LoVo (cell line): ENCODE measurements at places on chromosomes 2 and 18.

DNA sequence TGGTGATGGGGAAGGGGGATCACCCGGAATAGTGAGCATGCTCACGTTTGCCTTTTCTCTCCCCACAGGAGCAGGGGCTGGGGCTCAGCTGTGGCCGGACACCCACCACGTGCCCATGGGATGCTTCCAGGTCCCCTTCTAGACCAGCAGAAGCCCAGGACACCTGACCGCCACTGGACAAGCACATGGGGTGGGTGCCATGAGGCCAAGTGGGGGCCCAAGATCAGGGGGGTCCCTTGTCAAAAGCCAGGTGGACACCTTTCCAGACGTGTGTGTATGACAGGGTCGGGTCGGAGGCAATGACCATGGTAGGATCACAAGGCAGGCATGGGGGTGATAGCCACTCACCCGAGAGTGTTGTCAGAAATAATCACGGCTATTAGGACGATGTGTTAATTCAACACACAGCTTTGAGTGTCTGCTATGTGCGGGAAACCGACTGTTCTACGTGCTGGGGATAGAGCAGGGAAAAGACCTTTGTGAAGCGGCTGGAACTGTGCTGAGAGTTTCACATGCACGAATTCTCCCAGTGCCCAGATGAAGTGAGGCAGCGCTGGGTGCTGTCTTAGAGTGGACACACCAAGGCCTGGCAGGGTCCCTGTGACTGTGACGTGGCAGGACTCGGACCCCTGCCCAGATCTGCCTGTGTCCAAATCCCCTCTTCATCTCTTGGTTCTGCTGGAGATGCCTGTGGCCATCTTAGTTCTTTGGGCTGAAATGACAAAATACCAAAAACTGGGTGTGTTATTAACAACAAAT, 244.7 kb downstream of the NDUFA10 start:
- no peak for DNase-seq

- DNase-seq, result no peak
Observed at GRCh38 chr18:57984490-57985115, 59.4 kb upstream of the NEDD4L start.

GRCh38 chr2:42223067-42223854, 54.1 kb downstream of the EML4 start:
- no peak for DNase-seq

GRCh38 chr2:24105816-24106215, 17.3 kb downstream of the PFN4 start:
- no peak for DNase-seq

DNA sequence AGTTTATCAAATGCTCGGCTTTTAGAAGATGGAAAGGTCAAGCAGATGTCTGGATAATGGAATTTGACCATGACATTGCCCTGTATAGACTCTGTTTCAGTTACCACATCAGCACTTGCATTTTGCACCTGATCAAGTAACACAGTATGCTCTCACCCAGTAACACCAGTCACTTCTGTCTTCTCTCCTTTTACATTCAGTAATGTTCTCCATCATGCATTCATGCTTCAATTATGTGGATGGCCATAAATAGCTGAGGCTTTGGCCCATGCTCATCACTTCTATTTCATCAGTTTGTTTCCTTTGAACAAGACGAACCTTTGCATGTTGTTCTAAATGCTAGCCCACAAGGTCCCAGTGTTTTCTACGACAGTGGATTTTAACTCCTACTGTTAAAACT, 322.9 kb upstream of the ACVR2A start:
- no peak for DNase-seq

GRCh38 chr18:12085136-12085535, 8.5 kb upstream of the ANKRD62 start:
- no peak for DNase-seq

- DNase-seq, result no peak
Observed at GRCh38 chr2:234410526-234410925, 86.4 kb downstream of the ARL4C start.

GRCh38 chr18:74834424-74835309, 237.0 kb downstream of the ZNF407 start:
- no peak for DNase-seq

GRCh38 chr2:25405611-25406295, 64.0 kb upstream of the DNMT3A start:
- no peak for DNase-seq

- no peak for DNase-seq
Observed at GRCh38 chr2:143513081-143513480, 383.9 kb downstream of the ARHGAP15 start.

DNA sequence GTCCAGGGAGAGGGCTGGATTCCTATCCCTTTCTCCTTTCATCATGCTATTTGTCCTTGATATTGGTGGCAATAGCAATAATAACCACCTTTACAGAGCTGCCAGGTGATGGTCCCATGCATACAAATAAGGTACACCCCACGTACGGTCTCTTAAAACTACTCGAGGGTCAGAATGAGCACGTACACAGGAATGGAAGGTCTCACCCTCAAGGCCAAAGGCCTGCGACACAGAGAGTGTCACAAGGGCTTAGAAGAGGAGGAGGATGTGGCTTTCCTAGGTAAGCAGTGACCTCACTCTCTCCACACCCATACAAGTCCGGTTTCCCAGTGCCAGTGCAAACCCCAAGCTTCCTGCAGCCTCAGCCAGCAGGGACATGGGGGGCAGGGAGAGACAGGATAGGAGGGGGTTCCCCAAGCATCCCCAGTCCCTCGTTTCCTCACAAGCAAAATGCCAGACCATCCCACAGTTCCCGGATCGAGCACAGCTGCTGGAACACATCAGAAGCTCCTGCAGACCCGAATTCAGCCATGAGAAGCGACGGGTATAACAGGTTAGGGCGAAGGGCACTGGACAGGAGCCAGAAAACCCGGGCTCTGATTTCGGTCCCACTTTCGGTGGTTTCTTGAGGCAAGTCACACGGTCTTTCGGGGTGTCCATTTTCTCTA, 49.2 kb downstream of the PLB1 start:
- DNase-seq, result no peak

GRCh38 chr2:85470850-85471800, 52.6 kb downstream of the SH2D6 start:
- peak; percentile 66 for DNase-seq

DNA sequence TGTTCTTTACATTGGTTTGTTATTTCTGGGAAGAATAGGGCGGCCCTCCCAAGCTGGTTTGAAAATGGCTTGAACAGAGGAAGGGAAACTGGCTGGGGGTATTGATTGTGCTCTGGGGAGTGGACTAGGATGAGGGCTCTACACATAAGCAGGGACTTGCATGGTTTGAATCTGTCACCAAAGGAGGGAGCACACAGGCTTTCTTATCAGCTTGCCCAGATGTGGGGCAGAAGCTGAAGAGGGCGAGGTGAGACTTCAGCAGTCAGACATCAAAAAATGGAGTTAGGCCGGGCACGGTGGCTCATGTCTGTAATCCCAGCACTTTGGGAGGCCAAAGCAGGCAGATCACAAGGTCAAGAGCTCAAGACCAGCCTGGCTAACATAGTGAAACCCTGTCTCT, 7.2 kb upstream of the RAB12 start:
- DNase-seq, result no peak

- DNase-seq, result no peak
Observed at GRCh38 chr2:116586328-116586689, 1228.2 kb upstream of the DDX18 start.

GRCh38 chr2:182381225-182381624, 45.6 kb downstream of the PDE1A start:
- no peak for DNase-seq

GRCh38 chr2:39620067-39620466, 45.6 kb upstream of the TMEM178A start:
- peak; percentile 81 for DNase-seq

- peak; percentile 55 for DNase-seq
Observed at GRCh38 chr18:24397131-24397693, 412 bp downstream of the OSBPL1A start.

DNA sequence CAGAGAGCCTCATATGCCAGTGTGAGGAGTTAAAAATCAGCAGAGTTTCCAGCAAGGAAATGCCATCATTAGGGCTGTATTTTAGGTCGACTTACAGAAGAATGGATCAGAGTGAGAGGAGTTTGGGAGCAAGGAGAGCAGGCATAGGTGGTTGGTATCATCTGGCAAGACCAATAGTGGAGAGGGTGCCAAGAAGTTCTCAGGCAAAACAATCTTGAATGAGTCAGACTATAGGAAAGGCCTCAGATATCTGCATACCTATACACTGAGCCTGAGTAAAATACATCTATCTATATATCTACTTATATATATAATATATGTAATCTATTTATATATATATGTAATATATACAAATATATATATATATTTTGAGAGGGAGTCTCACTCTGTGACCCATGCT, 57.3 kb downstream of the TMEFF2 start:
- no peak for DNase-seq

- no peak for DNase-seq
Observed at GRCh38 chr18:40546875-40547274, 1408.2 kb upstream of the PIK3C3 start.

- DNase-seq, result no peak
Observed at GRCh38 chr2:11288431-11288830, 56.0 kb downstream of the ROCK2 start.

DNA sequence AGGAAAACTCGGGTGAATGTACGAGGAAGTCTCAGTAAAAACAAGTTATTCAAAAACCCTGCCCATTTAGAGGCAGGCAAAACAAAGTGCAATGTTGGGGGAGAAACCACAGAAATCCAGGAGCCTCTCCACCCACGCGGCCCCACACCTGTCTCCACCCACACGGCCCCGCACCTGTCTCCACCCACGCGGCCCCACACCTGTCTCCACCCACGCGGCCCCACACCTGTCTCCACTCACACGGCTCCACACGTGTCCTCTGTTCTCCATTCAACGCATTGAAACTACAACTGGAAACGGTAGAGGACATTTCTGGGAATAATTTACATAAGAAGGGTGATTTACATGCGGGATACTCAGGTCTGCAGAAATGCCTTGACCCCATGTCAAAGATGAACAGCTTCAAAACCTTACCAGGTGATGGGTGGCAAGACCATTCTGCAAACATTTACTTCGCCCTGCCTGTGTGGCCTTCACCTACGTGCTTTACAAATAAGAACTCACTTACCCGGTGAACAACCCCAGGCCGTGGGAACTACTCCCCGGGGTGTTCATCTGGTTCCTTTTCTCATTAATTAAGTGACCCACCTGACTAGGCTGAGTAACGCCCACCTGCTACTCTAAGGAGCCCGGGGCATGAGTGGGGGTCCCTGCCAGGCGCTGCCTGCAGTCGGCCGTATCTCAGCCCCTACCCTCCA, 100.4 kb downstream of the EIPR1 start:
- DNase-seq, result no peak

DNA sequence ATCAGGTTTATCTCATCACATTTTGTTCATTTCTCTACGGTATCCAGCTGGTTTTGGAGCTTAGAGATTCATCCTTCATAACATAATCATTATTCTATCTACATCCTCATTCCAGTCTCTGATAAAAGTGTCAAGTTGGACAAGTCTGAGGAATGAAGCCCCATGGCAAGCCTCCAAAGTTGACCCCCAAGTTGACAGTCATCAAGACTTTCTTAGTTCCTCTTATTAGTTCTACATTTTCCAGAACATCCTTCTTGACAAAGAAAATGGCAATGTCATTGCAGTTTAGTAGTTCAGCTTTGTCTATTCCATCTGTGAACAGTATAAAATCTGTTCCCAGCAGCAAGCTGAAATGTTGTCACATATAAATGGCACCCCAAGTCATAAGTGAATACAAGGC, 4.5 kb upstream of the TMSB10 start:
- DNase-seq, result no peak

GRCh38 chr18:70089858-70090257, 115.6 kb downstream of the RTTN start:
- DNase-seq, result no peak

DNA sequence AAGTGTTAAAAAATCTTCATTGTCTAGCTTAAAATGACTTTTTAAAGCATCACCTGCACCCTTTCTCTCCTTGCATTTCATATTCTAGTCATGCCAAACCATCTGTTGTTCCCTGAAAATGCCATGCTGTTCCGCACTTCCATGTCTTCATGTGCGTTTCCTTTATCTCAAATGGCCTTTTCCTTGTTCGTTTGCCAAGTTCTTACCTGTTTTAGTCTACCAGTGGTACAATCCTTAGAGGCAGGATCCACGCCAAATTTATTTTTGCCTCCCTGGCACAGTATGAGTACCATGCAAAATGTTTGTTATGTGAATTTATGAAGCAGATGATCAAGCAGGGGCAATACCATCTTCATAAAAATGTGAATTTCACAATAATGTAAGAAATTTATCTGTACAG, 37.0 kb downstream of the TMEFF2 start:
- DNase-seq, result no peak

GRCh38 chr2:233917116-233917515, at the start of gene TRPM8:
Gene TRPM8, plus strand, starts transcription at chr2:233917373. Its CDS starts 9,165 bp downstream, at chr2:233926538.
- no peak for DNase-seq

GRCh38 chr2:85259879-85260278, 67.9 kb downstream of the TGOLN2 start:
- no peak for DNase-seq

DNA sequence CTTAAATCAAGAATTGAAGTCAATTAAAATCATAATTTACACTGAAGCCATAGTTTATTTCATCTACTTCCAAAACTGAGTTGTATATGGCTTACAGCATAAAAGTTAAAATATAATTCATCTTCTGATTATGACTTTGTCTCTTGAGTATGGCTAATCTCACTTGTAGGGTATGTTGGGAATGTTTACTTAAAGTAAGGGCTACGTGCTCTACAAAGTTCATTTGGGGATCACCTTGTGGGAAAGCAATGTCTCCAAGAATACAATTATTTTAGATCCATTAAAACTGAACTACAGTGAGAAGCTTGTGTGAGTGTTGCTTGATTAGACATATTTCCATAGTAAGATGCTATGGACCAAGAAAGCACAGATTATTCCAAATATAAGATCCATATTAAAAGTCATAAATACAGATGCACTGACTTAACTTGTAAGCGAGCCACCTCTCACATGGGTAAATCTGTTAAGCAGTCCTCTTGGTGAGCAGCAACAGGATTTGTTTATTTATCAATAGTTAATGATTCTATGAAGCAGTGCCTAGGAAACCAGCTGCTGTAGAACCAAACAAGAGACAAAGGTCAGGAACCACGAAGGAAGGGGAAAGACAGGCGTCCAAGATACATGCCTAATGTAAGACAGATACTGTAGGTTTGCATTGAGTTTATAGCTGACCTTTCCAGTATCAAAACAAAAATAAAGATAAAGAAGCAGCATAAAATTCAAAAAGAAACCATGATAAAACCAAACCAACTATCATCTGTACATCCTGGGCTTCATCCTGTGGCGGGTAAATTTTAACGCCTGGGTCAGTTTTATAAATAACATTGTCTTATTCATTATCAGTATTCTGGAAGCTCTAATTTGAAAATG, 24.8 kb downstream of the DSG4 start:
- peak; percentile 82 for DNase-seq

GRCh38 chr18:33034945-33035344, 262.1 kb upstream of the KLHL14 start:
- no peak for DNase-seq

DNA sequence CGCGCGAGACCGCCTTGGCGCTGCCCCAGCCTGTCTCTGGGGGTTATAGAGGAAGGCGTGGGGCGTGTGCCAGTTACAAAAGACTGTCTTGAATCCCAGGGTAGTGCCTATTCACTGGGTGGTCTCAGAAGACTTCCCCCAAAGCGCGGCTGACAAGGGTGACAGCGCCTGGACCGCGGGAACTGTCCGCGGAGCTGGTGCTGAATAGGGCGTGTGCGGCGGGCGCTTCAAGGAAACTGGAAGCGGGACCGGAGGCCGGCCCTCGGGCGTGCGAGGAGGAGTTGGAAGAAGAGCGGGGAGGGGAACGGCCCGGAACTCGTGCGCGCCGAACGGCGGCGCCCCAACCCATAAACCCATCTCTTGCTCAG, 2.3 kb downstream of the EGR4 start:
- DNase-seq, result no peak

- no peak for DNase-seq
Observed at GRCh38 chr2:9192712-9193111, 13.9 kb upstream of the ASAP2 start.

- DNase-seq, result no peak
Observed at GRCh38 chr2:157441072-157441454, 2.8 kb downstream of the CYTIP start.
